ENCODE measurements at places on chromosomes 5 and 9.

DNA sequence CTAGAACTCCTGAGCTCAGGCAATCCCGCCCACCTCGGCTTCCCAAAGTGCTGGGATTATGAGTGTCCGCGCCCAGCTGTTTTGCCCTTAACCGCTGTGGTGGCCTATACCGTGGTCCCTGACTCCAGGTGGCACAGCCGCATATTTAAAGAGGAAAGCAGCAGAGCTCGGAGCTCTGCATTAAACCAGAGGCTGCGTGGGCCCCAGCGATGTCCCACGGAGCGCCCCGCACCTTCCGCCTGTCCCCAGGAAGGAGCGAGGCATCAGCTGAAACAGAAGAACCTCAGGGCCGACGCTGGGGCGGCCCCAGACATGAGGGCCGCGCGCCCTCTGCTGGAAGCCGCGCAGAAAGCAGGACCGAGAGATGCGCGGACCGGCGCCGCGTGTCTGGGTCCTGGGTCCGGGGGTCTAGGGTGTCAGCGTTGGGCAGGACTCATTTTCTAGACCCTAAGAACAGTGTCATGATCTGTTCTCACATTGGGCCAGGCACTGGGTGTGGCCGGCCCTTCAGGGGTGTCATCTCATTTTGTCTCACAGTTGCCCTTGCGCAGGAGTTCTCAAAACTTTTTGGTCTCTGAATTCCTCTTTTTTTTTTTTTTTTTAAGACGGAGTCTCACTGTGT lies 37.7 kb downstream of the LAMC3 start:
- peak; percentile 67 for DNase-seq

GRCh38 chr9:101618698-101619097 lies 23.9 kb upstream of the PPP3R2 start:
- DNase-seq = no peak

- no peak for DNase-seq
These were observed 24.5 kb upstream of the CRB2 start for GRCh38 chr9:123331346-123332060.

- no peak for DNase-seq
These were observed 16.3 kb upstream of the GARNL3 start for GRCh38 chr9:127248241-127248640.

GRCh38 chr5:81422671-81423070 lies 28.7 kb upstream of the ACOT12 start:
- DNase-seq = no peak

- no peak for DNase-seq
These were observed 257.7 kb downstream of the MCTP1 start for GRCh38 chr5:95027151-95027721.

GRCh38 chr5:158392753-158393152 lies 533.8 kb upstream of the CLINT1 start:
- DNase-seq = no peak

GRCh38 chr9:114588210-114588609 lies 641 bp downstream of the ATP6V1G1 start:
- DNase-seq = peak; percentile 30

DNA sequence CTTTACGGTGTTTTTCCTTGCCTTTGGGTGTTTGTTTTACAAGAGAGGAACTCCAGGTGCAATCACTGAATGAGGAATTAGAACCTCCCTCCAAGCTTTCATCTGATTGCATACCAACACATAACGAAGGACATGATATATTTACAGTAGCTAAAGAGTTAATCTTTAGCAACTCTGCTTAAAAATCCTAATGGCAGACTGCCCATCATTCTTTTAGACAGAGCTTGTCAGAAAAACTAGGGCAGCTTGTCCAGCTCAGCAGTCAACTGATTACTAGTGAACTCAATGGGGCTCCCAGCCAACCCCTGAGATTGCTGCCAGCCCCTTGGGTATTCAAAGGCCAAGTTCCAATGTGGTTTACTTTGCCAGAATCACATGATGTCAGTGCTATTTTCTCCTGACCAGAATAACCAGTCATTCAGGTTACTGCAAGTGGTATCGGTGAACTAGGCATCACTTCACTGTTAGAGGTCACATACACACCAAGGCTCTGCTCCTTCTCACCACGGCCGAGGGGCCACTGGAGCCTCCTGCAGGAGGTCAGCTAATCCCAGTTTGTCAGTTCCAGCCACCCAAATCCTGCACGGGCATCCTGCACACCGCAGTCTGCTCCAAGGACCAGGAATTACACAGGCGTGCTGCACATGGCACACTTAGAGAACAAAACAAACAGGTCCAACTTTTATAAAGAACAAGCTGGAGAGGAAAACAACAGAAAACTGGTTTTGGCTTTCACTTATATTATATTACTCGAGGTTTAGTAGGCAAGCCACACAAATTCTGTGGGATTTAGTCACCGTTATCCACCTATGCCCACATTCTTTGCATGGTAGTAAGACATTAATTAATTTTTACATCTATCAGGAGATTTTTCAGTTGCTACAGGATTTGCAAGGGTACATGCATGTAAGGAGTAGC lies 62.5 kb downstream of the NFIB start:
- no peak for DNase-seq

DNA sequence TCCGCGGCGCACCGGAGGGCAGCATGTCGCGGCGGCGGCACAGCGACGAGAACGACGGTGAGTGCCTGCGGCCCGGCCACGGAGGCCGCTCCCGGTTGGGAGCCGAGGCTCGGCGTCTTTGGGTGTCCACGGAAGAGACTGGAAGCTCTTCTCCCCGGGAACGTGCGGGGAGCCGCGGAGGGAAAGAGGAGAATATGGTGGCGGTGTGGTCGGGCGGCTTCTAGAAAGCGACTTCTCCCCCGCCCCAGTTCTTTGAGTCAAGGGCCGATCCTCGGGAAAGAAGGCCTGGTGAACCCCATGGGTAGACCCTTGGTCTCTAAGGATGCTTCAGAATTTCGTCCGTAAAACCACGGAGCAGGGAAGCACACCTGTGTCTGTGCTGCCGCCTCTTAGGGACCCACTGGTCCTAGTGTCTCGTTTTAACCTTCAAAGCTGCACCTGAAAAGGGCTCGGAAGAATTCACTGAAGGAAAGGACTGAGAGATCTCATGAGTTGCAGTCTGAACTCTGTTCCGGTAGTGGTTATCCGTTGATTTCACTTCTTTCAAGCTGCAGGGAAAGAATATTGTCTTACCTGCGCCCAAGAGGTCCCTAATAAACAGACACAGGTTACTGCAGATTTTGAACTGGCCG lies 354 bp downstream of the NCBP1 start:
- peak; percentile 21 for DNase-seq

DNA sequence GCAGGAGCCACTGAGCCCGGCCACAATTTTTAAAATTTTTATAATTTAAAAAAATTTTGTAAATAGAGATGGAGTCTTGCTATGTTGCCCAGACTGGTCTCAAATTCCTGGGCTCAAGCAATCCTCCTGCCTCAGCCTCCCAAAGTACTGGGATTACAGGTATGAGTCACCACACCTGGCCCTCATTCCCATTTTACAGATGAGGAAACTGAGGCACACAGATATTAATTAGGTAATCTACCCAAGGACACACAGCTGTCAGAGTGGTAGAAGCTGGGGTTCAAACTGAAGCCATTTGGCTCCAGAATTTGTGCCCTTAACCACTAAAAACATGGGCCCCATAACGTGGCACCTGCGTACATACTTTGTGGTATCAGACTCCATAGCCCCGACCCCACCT lies 7.5 kb downstream of the TRUB2 start:
- no peak for DNase-seq

- DNase-seq = no peak
These were observed 41.5 kb upstream of the MAP1B start for GRCh38 chr5:72065751-72066255.

- DNase-seq = no peak
These were observed 115.7 kb downstream of the FBXL17 start for GRCh38 chr5:108266242-108266641.

- DNase-seq = no peak
These were observed 30.4 kb downstream of the NFX1 start for GRCh38 chr9:33320568-33321261.

GRCh38 chr5:127306036-127306435 lies 15.4 kb downstream of the MEGF10 start:
- DNase-seq = no peak

DNA sequence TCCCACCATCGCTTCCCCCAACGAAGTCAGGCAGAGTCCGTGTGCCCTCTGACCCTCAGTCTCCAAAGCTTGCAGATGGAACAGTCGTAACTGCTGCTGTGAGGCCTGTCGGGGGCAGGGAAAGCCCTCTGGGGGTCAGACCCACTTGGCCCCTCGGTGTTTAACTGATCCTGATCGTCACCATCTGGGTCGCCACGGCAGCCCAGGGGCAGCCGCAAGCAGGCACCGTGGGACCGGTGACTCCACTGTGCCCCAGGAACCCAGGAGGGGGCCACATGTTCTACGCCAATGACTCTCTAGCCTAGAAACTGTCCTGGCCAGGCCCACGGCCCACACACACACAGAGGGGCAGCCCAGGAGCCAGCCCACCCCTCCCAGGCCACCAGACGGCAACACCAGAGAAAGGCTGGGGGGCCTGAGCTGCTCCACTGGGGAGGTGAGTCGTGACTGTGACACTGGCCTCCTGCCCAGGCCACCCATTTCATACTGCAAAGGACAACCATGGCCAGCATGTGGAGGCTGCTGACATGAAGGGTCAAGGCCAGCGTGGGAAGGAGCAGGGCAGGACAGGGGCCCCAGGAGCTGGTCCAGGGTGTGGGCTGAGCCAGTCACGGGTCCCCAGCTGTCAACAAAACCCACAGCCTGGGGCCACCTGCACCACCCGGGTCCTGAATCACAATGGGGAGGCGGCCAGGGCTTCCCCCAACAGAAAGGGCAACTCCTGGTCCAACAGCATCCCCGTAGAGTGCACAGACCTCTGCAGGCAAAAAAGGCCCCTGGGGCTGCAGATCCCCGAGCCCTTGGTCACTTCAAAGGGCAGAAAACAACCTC lies 20.8 kb downstream of the VAV2 start:
- no peak for DNase-seq

DNA sequence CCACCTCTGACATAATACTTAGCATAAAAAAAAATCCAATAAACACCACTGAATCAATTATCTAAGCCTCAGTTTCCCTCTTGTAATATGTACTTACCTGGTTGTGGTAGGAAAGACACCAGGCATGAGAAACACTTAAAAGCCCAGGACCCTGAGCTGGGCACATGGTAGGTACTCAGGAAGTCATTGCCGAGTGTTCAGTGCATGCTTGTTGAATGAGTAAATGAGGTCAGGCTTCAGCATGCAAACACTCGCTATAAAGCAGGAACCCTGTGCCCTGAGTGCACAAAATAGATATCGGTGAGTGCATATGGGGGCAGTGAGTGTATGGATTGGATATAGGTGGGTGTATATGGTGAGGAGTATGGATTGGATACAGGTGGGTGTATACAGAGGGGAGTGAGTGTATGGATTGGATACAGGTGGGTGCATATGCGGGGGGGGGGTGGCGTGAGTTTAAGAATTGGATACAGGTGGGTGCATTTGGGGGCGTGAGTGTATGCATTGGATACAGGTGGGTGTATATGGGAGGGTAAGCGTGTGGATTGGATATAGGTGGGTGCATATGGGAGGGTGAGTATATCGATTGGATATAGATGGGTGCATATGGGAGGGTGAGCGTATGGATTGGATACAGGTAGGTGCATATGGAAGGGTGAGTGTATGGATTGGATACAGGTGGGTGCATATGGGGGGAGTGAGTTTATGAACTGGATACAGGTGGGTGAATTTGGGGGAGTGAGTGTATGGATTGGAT lies 194.3 kb upstream of the MSX2 start:
- no peak for DNase-seq

DNA sequence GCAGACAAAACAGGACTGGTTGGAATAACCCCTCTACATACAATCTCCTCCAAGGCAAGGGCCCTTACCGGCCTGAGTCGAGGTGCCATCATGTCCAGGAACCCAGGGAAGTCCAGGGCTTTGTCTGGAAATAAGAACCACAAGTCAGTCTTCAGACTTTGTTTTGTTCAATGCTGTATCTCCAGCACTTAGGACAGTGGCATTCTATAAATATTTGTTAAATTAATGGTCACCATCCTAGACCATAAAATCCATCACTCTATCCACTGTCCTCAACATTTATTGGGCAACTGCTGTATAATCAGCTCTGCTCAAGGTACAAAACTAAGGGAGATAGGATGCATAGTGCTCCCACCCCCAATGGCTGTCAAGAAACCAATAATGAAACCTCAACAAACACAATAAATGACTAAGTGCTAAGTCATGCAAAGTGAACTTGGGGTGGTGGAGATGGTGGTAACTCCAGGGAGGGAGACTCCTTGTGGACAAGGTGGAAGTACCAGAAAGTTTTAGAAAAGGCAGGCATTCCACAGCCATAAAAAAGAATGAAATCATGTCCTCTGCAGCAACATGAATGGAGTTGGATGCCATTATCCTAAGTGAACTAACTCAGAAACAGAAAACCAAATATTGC lies 5.0 kb downstream of the RELL2 start:
- no peak for DNase-seq

GRCh38 chr5:150670948-150671310 lies 9.9 kb downstream of the MYOZ3 start:
- no peak for DNase-seq

DNA sequence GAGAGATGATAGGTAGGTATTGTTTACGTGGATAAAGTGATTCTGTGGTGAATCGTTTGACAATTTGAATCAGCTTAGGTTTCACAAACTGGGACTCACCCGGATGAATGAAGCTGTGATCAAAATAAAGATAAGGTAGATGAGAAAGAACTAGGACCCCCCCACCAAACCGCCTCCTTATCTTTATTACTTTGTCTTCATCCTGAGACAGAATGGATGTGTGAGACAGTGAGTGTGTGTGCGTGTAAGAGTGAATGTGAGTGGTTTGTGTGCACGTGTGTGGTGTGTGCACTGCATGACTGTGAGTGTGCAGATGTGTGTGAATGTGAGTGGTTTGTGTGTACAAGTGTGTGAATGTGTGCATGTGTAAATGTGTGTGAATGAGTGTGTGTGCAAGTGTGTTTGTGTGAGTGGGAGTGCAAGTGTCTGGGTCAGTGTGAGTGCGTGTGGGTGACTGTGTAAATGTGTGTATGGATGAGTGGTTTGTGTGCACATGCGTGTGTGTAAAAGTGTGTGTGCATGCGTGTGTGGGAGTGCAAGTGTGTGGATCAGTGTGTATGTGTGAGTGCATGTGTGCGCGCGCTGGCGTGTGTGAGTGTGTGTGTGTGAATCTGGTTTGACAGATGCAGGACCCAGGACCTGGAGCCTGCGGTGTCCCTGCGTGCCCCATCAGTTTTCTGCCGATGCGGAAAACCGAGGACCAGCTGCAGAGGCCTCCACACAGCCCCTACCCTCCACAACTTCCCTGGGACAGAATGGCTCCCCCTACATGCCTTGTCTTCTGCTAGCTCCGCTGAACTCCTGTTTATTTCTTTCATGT lies 11.4 kb upstream of the ENG start:
- DNase-seq = peak; percentile 21

DNA sequence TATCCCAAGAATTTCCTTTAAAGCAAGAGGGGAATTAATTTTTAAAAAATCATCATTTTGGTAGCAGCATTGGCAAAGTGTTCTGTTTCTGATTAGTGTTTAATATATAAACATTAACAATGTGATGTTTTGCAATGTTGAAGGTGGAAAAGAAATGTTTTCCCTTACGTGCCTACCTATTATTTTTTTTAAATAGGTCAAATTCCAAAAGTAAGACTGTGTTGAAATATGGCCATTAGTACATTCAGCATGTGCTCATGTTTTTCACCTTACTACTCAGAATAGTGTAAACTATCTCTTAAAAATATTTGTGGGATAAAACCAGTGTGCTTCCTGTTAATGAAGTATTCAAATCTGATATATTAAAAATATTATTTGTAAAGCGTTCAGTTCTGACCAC lies 3.3 kb downstream of the DOCK8 start:
- DNase-seq = no peak

GRCh38 chr5:173434270-173434669 lies 106.1 kb upstream of the STC2 start:
- DNase-seq = no peak
